ENCODE measurements at places on chromosomes 16 and 17.

DNA sequence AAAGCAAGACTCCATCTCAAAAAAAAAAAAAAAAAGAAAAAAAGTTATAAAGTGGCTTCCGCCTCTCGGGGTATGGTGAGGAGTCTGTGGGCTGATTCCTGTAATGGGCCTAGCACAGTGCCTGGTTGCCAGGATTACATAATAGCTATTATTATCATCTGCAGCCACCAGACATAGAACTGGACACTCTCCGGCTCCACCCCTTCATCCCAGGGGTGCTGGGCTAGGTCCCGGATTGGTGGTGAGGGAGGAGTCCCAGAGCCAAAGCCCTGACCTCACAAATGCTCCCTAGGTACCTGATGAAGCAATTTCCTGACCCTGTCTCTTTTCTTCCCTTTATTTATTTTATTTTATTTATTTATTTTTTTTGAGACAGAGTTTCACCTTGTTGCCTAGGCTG lies 11.6 kb upstream of the ADGRG1 start:
- DNase-seq: no peak

DNA sequence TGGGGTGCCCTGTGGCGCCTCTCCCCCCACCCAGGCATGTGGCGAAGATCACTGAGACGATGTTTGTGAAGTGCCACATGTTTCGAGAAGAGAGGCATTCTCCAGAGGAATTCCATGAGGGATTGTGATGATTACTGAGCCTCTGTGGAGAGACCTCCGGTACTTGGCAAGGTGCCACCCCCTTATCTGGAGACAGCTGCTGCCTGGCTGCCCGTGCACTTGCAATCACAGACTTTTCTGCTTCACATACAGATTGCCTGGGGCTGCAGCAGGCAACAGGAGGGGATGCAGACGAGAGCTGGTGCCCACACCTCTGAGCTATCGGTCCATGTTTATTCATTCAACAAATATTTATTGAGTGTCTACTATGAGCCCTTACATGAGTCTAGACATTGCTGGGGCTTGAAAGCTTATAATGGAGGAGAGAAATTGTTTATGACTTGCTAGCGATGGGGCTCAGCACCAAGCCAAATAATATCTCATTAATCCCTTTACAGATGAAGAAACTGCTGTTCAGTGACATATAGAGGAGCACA lies 317.2 kb upstream of the ZFHX3 start:
- DNase-seq: no peak

DNA sequence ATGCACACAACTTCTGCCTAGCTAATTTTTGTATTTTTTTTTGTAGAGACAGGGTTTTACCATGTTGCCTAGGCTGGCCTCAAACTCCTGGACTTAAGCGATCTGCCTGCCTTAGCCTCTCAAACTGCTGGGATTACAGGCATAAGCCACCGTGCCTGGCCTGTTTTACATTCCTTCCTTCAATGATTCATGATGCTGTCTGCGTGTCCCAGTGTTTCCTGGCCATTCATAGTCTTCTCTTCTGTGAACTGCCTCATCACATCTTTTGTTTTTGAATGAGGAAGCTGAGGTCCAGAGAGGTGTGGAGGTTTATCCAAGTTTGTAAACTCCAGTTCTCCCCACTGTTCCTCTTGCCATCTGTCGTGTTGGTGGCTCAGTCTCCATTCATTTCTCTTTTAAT lies 64.5 kb upstream of the MED9 start:
- DNase-seq: no peak

DNA sequence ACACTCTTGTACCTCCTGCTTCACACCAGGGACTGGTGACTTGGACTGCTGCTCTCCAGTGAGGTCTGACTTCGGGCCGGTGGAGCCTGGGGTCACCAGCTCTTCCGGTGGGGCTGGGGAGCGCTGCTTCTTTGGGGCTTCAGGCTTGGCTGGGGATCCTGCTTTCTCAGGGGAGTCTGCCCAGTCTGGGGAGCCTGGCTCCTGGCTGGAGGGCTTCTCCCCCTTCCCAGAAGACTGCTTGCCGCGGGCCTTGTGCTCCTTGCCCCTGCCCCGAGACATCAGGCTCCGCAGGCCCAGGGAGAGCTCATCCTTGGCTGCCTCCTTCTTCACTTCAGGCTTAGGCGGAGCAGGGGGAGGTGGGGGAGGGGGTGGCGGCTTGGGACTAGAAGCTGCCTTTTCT lies 52.4 kb downstream of the MYO18A start:
- no peak for DNase-seq

DNA sequence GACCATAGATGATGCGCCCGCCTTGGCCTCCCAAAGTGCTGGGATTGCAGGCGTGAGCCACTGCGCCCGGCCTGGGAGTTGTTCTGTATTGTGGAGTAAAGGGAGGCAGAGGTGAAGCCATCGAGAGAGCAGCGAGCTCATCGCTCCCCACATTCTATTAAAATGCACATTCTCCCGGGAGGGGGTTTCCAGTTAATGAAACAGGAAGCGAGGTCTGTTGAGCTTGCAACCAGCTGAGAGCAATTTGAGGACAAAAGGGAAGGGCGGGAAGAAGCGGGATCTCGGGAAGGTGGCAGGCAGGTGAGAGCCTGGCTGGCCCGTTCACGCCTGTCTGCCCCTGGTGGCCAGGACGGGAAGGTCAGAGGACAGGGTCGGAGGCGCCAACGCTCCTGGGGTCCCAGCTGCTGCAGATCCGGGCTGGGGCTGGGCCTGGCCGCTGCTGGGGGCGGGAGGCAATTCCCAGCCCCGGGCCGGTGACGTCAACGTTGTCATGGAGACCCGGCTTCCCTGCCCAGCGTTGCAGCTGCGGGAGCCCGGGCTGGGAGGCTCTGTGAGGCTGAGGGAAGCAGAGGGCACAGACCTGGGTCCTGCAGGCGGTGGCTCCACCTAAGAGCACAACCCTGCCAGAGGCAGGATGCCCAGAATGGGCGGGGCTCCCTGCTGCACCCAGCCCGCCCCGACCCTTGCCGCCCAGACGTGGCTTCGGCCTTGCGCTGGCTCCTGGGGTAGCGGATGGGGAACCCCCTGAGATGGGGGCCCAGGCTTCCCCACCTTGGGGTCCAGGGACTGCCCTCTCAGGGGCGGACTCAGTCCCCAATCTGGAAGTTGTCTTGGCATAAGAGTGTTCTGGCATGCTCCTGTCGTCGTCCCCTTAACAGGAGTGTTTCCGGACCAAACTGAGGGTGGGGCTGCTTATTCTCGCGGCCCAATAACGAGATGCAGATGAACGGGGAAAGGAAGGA lies 48.7 kb upstream of the PLCG2 start:
- peak; percentile 76 for DNase-seq

- DNase-seq: no peak
Observed at GRCh38 chr16:56631832-56632155, 665 bp upstream of the MT1M start.

GRCh38 chr16:57956924-57957672 lies 13.8 kb downstream of the CNGB1 start:
- DNase-seq: no peak

GRCh38 chr16:8885674-8886592 lies 3.8 kb downstream of the LITAFD start:
- DNase-seq: no peak

GRCh38 chr17:82317394-82318168 lies at the start of gene CD7:
CD7 (minus strand) TSS chr17:82317608; CDS start chr17:82317495, 113 bp downstream.
- DNase-seq: peak; percentile 86

GRCh38 chr17:42312285-42313130 lies 24.2 kb downstream of the STAT5A start:
- peak; percentile 87 for DNase-seq

GRCh38 chr17:2056206-2057174 lies 1.6 kb downstream of the HIC1 start:
- peak; percentile 72 for DNase-seq

DNA sequence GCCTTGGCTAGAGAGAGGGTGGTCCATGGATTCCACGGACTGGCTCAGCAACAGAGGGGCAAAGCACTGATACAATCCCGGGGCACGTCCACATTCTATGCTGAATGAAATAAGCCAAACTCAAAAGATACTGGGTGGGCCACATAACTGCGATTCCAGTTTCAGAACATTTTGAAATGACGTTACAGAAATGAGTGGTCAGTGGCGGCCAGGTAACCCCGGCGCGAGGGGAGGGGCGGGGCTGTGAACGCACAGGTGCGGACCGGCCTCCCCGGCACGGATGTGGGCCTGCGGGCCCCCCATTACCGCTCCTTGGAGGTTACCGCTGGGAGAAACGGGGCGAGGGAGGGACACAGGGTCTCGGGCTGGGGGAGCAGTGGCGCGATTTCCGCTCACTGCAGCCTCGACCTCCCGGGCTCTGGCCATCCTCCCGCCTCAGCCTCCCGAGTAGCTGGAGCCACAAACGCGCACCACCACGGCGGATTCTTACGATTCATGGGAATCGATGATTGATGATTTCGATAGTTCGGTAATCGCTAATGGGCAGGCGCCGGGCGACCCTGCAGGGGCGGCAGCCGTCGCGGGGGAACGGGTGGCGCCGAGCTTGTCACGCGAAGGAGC lies 559 bp downstream of the MVD start:
- peak; percentile 47 for DNase-seq

DNA sequence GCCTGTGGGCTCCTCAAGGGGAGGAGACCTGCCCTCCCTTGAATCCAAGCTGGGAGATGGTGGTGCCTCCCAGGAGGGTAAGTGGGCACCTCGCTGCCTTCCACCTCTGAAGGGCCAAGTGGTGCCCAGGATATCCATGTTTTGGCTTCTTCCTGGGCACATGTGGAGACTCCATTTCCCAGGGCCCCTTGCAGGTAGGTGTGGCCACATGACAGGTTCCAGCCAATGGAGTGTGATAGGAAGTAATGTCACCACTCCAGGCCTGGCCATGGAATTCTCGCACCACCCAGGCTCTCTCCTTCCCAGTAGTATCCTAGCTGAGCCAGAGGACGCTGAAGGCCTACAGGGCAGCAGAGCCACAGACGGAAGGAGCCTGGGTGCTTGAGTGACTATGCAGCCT lies 17.6 kb upstream of the PEMT start:
- DNase-seq: no peak

GRCh38 chr17:82334204-82334621 lies 647 bp upstream of the SECTM1 start:
- DNase-seq: no peak

- DNase-seq: no peak
Observed at GRCh38 chr16:85072947-85073346, 39.3 kb downstream of the CIBAR2 start.

GRCh38 chr16:85899444-85899843 lies 482 bp downstream of the IRF8 start:
- DNase-seq: no peak

DNA sequence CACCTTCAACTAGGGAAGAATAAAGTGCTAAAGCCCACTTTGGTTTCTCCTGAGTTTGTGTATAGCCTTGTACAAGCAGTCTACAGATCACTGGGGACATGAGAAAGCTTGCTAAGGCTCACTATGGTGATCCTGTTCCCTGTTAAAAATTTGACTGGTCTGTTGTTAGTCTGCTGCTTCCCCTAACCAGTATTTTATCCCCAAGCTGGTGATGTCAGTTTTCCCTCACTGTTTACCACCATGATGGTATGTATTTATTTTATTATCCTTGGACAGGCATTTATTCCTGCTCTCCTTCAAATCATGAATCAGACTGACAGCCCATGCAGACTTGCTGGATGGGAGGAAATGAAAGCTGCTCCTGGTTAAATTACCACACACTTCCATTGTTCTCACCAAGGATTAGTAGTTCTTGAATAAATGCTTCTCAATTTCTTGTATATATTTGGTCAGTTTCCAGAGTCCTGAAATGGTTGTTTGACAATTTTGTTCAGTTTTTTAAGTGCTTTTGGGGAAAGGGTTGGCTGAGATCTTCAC lies 99.6 kb downstream of the CA4 start:
- no peak for DNase-seq

GRCh38 chr16:5537347-5537746 lies 439.8 kb upstream of the EEF2KMT start:
- DNase-seq: no peak

GRCh38 chr16:76524356-76524755 lies 247.2 kb downstream of the CNTNAP4 start:
- no peak for DNase-seq

GRCh38 chr17:2157081-2157480 lies 102.2 kb downstream of the HIC1 start:
- no peak for DNase-seq

Data from activated T-cell treated with anti-CD3 and anti-CD28 coated beads, Interleukin-2, amount 50 U/mL, for 48 hours (primary cell).